ENCODE measurements at places on chromosomes 13 and 19.

DNA sequence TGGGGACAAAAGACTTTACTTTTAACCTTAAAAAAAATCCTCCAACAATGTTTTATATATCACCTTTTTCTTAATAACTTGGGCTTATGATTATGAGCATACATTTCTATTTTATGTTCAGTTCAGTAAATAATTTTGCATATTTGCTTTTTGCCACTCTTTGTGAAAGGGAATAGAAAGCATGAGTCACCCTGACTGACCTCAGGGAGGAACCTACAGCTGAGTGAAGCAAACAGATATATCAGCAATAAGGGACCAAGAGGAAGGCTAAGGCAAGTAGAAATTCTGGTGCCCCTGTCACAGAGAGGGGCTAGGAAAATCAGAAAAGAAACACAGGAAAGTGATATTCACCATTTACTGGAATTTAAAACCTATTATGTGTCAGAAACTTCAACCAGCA is 37.2 kb upstream of the SOHLH2 start:
- DNase-seq, result no peak

DNA sequence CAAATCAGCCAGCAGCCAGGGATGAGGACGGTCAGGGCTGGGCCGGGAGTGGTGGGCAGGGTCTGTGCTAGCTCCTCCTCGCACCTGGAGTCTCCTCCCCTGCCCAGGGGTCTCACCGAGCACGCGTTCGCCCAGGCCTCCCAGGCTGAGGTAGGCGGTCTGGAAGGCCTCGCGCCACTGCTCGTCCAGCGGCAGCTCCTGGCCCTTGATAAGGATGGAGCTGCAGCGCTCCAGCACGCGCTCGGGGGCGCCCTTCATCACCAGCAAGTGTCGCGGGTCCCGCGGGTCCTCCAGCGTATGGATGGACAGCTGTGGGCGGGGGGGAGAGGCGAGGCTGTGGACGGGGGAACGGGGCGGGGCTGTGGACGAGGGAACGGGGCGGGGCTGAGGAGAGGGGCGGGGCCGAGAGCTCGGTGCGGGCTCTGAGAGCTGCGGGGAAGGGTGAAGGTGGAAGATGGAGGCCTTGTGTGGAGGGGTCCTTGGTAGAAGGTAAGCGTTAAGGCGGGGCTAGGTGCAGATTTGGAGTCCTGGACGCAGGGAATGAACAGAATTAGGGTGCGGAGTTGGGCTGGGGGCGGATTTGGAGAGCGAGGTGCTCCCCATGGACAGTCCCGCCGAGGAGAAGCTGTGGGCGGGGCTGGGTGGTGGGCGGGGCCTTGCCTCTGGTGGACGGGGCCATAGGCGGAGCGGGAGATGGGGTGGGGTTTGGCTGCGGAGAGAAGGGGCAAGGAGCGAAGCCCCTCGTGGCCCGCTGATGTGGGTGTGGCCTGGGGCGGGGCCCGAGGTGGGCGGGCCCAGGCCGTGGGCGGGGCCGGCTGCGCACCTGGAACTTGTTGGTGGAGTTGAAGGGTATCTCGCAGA is 5.7 kb downstream of the ATP4A start:
- DNase-seq, result no peak

- DNase-seq, result no peak
Measured at GRCh38 chr13:109036078-109036780, 406.8 kb downstream of the MYO16 start.

DNA sequence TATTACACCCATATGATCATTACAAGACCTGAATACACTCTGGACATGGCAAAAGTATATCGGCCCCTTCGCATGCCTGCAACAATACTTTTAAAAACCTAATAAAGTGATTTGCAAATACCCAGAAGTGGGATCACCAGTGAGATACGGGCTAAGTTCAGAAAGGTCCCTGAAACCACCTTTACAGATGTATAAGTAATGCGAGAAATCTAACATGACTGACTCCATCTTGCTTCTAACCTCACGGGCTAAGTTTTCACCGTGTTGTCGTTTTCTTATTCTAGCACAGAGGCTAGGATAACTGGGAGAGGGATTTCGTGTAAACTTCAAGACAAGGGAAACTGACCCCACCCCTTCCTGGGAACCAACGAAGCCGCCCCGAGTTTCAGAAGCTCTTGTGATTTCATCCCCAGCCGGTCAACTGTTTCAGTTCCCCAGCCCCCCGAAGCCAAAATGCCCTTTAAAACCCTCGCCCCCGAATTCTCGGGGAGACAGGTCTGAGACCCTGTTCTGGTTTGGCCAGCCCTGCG is 703 bp downstream of the NEK3 start:
- no peak for DNase-seq

- no peak for DNase-seq
Measured at GRCh38 chr13:97537110-97537509, 103.1 kb downstream of the RAP2A start.

DNA sequence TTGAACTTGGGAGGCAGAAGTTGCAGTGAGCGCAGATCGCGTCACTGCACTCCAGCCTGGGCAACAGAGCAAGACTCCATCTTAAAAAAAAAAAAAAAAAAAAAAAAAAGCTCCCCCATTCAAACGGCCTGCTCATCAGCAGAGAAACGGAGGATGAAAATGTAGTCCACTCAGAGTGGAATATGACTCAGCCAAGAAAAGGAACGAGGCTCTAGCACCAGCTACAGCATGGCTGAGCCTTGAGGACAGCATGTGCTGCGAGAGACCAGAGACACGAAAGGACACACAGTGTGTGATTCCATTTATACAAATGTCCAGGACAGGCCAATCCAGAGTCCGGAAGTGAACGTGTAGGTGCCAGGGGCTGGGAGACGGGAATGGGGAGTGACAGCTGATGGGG is 18.1 kb upstream of the MIER2 start:
- DNase-seq, result no peak

- no peak for DNase-seq
Measured at GRCh38 chr19:35334144-35334753, 5.3 kb downstream of the CD22 start.

GRCh38 chr13:52022356-52022755 is 2.1 kb upstream of the UTP14C start:
- DNase-seq, result no peak

- no peak for DNase-seq
Measured at GRCh38 chr13:113077953-113078901, 27.4 kb upstream of the F7 start.

DNA sequence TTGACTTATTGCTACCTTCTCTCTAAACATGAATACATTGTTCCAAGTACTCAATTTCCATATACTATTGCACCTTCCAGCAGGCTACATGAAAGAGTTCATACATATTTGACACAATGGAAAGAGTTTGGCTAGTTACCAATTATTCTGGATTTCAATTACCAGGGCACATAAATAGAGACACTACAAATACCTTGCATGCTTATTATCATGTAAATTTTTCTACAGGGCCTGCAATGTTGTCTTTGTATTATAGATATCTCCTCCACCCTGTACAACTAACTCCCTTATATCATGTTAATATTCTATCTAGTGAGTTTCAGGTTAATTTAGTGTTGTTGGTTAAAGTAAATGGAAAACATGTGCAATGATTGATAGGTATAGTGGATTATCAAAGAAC is 540.7 kb upstream of the SLITRK5 start:
- DNase-seq, result no peak

GRCh38 chr19:2333027-2333806 is 4.7 kb downstream of the SPPL2B start:
- no peak for DNase-seq

GRCh38 chr19:6069268-6069791 is 41.0 kb downstream of the RFX2 start:
- DNase-seq, result no peak

GRCh38 chr13:40993987-40994386 is 25.1 kb downstream of the ELF1 start:
- no peak for DNase-seq

GRCh38 chr13:25874907-25875306 is 176.9 kb downstream of the SHISA2 start:
- DNase-seq, result peak; percentile 47

GRCh38 chr19:15516363-15516762 is 8.0 kb downstream of the CYP4F22 start:
- no peak for DNase-seq

DNA sequence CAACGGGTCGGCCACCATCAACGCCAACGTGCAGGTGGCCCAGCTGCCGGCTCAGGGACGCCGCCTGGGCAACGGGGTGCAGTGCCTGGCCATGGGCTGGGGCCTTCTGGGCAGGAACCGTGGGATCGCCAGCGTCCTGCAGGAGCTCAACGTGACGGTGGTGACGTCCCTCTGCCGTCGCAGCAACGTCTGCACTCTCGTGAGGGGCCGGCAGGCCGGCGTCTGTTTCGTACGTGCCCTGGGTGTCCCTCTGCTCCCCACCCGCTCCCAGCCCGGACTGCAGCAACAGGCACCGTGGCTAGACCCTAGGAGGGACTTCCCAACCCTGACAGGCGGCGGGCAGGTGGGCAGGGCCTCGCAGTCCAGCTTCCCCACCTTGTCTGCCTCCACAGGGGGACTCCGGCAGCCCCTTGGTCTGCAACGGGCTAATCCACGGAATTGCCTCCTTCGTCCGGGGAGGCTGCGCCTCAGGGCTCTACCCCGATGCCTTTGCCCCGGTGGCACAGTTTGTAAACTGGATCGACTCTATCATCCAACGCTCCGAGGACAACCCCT is 3.5 kb downstream of the ELANE start:
- DNase-seq, result no peak

- DNase-seq, result no peak
Measured at GRCh38 chr13:79935121-79935520, 405.8 kb downstream of the SPRY2 start.

DNA sequence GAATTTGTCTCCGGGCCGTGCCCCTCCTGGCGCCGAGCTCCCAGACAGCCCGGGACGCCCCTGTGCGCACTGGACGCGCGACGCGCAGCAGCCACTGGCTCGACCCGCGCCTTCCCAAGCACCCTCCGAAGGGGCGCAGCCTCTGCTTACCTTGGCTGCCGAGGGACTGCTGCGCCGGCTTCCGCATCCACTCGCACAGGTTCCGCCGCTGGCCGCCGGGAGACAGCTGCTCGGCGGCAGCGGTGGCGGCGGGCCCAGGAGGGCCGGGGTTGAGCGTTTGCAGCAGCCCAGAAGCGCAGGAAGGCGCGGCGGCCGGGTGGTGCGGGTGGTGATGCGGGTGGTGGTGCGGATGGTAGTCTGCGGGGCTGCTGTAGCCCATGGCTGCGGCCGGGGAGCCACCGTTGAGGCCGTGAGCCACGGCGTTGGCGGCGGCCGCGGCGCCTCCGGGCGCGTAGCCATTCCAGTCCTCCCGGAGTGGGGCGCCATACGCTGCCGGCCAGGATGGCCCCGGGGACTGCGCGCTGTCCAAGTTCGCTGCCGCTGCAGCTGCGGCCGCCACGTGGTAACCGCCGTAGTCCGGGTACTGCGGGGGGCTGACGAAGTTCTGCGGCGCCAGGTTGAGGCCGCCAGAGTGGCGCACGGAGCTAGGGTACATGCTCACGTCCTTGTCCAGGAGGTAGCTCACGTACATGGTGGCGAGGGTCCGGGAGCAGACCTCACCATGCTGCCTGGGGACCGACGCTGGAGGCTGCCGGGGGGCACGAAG is 616 bp downstream of the CDX2 start:
- no peak for DNase-seq

DNA sequence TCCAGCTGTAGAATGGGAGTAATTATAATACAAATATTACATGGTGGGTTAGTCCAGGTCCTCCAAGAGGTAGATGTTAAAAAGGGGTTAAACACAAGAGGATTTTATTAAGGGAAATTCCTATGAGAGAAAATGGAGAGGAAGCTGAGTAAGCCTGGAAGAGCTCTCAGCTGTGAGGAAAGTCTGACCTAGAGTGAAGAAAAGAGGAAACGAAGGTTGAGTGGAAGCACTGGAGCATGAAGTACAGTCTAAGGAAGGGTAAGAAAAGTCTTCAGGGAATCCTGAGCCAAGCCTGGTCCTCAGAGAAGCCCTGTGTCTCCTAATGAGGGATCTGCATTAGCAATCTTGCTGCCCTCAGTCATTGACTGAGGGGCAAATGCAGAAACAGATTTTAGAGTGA is 506.2 kb downstream of the GPC5 start:
- DNase-seq, result no peak

DNA sequence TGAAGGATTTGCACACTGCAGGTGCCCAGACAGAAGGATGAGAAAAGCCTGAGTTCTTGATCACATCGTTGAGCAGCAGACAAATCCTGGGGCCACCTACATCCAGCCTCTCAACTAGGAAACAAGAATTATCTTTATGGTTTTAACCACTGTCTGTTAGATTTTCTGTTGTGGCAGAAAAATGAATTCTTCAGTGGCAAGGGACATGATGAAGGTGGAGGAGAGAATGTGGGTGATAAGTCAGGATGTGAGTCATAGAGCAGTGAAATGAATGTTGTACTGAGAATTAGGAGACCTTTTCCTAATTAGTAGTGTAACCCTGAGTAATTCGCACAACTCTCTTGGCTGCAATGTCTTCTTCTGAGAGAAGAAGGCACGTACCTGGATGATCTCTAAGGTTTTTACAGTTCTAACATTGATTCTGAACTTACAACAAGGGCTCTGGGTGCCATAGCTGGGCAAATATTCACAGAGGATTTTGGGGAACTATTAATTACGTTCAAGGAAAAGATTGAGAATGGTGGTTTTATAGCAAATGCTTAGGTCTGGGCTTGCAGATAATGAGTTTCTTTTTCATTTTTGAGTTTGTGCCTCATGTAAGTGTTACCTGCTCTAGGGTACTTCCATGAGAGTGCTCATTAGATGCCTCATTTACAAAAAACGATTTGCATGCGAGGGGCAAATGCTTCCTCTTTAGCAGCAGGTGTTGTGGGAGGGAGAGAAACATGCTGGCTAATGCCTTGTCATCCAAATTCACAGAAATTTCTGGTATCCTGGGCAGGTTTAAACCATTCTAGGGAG is 111.0 kb upstream of the KL start:
- no peak for DNase-seq

GRCh38 chr13:48493851-48494250 is 39.0 kb downstream of the RCBTB2 start:
- DNase-seq, result no peak

GRCh38 chr13:110922506-110922905 is 7.6 kb upstream of the ANKRD10 start:
- no peak for DNase-seq

DNA sequence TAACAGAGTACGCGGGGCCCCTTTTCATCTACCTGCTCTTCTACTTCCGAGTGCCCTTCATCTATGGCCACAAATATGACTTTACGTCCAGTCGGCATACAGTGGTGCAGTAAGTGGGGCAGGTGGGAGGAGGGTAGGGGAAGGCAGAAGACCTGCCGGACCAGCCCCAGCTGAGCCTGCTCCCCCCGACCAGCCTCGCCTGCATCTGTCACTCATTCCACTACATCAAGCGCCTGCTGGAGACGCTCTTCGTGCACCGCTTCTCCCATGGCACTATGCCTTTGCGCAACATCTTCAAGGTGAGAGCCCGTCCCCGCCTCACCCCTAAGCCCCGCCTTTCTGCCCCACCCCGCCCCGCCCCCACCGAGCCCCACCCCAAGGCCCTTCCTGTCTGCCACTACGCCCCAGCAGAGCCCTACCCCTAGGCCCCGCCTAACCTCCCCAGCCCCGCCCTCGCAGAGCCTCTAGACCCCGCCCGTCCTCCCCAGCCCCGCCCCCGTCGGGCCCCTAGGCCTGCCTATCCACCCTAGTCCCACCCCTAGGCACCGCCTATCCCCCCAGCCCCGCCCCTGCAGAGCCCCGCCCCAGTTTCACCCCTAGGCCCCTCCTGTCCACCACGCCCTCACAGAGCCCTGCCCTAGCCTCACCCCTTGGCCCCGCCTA is 7.7 kb downstream of the NDUFB7 start:
- no peak for DNase-seq
